ENCODE measurements at places on chromosomes 5 and 9.

GRCh38 chr5:81035522-81035921 lies 75.4 kb downstream of the RASGRF2 start:
- DNase-seq, result no peak

DNA sequence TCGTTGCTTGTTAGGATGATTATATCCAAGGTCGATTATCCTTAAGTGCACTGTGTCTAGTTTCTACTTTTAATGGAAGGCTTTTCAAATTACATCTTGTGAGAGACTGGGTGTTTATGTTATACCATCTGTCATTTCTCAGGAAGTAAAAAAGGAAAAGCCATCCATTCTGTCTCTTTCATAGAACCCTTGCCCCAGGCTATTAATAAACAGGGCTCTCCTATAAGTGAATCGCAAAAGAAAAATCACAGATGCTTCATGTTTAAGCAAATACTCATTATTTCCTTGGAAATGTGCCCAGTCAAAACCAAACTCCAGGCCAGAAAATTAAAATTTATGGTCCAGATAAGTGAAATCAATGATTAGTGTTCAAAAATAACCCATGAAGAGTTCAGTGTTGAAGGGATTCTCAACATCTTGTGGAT lies 58.1 kb downstream of the STARD4 start:
- no peak for DNase-seq

- DNase-seq, result no peak
These were observed 102.9 kb upstream of the FSTL4 start for GRCh38 chr5:133715216-133715615.

DNA sequence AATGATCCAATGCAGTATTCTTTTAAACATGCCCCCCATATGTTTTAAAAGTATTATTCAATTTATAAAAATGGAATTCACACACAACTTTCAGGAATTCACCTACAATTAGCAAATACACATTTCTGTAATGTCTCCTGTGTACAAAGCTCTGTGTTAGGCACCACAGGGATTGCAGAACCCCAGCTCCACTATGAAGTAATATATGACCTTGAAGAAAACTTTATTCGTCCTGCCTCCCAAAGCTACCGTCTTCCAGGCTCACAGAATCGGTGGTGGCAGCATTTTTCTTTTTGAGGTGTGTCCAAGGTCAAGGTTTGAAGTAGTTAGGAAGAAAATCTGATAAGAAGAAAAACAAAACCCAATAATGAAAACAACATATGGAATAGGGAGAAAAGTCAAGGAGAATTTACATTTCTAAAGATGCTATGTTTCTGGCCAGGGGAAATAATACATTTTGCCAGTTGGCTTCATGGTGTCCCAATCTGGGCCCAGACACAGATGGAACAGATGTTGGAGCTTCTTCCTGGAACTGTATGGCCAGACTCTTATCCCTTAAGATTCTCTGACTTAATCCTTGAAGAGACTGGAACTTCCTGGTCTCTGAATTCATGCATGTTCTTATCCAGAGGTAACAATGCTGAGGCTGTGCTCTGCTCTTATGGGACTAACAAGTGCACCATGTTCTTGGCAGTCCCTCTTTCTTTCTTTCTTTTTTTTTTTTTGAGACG lies 22.0 kb upstream of the LVRN start:
- DNase-seq, result no peak

GRCh38 chr5:60243713-60244112 lies 350.2 kb upstream of the PDE4D start:
- DNase-seq, result no peak

DNA sequence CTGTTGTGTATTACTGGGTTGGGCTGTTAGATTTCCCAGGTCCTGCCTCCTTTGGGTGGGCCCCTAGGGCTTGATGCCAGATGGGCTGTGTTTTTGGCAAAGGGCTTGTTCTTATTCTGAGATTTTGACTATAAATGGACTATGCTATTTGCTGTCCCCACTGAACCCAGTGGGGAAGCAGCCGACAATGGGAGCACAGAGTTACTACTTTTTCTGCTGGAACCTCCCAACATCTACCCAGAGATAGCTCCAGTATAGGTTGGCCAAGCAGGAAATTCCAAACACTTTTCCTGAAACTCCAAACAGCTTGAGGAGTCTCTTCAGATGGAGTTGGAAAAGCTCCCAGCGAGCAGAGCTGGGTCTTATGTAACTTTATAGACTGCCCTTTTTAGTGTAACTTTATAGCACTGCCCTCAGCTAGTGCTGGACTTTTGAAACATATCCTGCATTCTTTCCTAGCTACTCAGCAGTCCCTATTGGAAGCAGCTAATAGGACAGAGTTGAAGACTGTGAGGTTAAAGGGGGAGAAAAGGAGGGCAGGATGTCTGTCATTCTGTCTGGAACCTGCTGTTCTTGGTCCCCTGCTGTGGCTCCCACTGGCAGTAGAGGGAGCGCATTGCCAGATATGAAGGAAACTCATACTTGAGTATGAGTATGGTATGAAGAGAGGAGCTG lies 21.0 kb downstream of the RUSC2 start:
- DNase-seq, result peak; percentile 52

DNA sequence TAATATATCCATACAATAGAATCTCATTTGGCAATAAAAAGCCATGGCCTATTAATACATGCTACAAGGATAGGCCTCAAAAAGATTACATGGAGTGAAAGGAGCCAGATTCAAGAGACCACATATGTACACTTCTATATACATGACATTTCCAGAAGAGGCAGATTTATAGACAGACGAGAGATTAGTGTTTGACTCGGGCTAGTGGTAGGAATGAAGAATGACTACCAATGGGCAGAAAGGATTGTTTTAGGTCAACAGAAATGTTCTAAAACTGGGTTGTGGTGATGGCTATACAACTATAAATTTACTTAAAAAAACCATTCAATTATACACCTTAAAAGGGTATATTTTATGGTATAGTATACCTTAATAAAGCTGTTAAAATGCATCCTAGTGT lies 41.9 kb downstream of the SETX start:
- no peak for DNase-seq

DNA sequence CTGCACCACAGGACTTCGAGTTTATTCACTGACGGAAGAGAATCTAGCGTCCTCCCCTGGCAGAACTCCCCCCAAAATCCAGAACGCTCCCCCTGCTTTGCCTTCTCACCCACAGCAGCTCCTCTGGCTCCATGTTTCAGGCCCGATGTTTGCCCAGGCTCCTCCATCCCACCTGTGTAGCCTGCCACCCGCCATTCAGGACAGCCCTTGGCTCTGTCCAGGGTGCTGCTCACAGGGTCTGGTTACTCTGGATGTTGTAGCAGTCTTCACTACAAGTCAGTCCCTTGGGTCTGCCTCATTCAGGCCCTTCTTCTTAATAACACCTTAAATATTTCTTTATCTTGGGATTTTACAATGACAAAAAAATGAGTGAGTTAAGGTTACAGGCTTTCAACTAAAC lies 41.3 kb upstream of the SV2C start:
- DNase-seq, result no peak

GRCh38 chr9:132973713-132974112 lies 4.8 kb upstream of the GFI1B start:
- peak; percentile 59 for DNase-seq

GRCh38 chr5:130034566-130035210 lies 130.4 kb downstream of the CHSY3 start:
- DNase-seq, result no peak

DNA sequence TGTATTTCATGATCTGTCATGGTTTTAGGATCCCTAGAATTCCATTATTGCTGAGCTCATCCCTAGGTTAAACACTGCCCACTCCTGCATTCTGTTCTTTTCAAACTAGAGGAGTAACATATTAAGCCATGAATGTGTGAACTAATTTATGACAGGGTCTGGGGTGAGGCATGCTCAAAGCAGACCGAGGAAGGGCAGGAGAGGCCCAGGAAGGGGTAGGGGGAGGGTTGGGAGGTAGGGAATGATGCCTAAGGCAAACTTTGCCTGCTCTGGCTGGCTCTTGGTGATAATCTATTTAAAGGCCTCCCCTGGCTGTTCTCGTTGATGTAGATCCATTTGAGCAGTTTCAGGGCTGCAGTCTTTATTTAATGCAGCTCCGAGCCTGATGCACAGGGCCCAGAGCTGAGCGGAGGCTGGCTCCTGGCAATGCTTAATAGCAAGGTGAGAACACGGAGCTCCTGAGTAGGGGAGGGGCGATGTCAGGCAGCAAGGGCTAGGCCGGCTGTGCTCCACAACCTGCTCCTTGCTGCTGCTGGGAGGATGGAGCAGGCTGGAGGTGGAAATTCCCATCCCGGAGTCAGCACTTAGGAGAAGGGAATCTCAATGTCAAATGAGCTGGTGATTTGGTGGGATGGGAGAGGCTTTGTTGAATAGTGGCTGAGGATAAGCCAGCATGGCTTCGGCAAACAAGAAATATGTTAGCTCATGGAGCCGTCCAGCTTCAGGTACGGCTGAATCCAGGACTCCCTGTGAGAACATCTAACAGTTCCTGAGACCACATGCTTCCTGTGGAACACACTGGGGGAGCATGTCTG lies 73.2 kb upstream of the UNC5A start:
- no peak for DNase-seq

- no peak for DNase-seq
These were observed 1819.8 kb upstream of the C9orf72 start for GRCh38 chr9:29393064-29393463.

DNA sequence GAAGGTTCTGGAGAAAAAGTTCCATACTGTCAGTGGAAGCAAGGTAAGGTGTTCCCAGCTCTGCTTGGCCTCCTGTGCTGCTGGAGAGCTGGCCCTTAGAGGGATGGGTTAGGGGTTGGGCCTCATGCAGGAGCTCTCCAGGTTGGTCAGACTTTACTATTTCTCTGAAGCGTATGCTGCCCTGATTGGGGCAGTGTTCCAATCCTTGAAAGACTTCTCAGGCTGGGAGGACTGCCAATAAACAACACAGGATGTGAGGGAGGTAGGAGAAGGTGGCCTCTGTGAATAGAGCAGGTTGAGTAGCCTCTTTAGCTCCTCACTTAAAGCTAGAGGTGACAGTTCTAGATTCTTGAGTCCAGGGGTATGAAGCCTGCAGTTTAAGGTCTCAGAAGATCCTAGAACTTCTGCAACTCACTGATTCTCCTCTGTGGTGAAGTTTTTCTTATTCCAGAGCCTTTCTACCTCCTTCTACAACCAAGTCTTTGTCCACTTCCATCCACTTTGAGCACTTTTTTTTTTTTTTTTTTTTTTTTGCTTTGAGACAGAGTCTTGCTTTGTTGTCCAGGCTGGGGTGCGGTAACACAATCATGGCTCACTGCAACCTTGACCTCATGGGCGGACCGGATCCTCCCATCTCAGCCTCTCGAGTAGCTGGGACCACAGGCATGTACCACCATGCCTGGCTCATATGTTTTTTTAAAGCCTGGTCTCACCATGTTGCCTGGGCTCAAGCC lies 3.0 kb downstream of the HNRNPAB start:
- no peak for DNase-seq

- no peak for DNase-seq
These were observed 11.9 kb upstream of the FER start for GRCh38 chr5:108735790-108736189.

GRCh38 chr5:53166183-53166495 lies 56.6 kb upstream of the MOCS2 start:
- no peak for DNase-seq

- no peak for DNase-seq
These were observed 317.0 kb upstream of the RPS23 start for GRCh38 chr5:82595113-82595512.

GRCh38 chr5:113495422-113495841 lies 7.2 kb upstream of the MCC start:
- DNase-seq, result no peak

DNA sequence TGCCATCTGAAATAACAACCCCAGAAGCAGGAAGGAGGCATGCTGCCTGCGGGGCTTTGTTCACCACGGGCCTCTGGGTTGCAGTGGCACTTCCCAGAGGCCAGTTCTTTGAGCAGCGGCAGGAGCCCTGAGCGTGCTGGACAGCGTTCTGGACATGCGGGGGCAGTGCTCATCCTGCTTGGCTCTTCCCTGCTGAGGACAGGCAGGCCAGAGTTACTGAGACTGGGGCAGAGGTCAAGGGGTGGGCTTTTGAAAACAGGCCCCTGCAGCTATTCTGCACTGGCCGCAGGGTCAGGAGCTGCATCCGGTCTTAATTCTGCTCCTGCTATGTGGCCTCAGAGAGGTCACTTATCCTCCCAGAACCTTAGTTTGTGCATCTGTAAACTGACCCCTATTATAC lies 258.6 kb downstream of the FSTL4 start:
- DNase-seq, result no peak

DNA sequence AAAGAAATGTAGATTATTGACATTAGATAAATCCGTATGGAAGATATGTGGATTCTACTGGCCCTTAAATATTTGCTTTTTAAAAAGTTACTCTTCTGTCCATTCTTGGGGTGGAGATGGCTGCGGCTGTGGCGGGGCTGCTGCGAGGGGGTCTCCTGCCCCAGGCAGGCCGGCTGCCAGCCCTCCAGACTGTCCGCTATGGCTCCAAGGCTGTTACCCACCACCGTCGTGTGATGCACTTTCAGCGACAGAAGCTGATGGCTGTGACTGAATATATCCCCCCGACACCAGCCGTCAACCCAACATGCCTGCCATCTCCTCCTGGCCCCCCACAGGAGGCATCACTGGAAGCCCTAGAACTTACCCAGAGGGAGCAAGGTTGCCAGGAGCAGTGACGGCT lies 50.7 kb downstream of the FAM170A start:
- no peak for DNase-seq

DNA sequence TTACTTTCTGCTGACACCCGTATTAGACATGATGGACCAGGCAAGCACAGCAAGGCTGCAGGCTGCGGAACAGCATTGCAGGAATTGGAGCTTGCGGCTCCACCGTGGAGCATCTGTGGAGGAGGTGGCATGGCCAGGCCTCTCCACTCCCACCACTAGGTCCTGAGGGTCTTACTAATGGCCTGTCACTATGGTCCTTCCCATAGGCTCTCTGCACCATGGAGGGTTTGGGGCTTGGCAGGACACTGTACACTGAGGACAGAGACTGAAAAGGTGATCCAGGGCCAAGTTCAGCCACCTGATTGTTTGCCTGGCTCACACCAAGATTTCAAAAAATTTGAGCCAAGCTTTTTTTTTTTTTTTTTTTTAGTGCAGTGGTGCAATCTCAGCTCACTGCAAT lies 14.3 kb upstream of the ZBTB43 start:
- no peak for DNase-seq

All from hepatic stellate cell (primary cell).